NCI-H69 (cell line): ENCODE measurements at places on chromosomes 12 and 14.

DNA sequence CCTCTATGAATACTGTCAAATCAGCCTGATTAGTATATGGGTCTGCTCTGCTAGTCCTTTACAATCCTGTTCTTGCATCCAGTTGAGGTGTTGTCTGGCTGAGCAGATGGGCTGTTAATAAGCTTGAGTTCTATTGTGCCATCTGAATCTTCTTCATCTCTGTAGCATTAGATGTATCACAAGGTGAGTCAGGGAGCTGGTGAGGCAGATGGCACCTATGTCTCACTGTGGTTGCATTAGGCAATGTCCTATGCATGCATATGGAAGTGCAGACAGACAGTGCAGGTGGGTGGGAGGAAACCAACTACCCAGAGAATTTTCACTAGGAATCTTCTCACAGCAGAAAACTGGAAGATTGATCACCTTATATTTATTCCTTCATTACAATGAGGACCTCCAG lies 165.7 kb upstream of the STXBP6 start:
- DNase-seq, result no peak

GRCh38 chr14:93078870-93079269 lies 36.9 kb downstream of the ITPK1 start:
- no peak for DNase-seq

DNA sequence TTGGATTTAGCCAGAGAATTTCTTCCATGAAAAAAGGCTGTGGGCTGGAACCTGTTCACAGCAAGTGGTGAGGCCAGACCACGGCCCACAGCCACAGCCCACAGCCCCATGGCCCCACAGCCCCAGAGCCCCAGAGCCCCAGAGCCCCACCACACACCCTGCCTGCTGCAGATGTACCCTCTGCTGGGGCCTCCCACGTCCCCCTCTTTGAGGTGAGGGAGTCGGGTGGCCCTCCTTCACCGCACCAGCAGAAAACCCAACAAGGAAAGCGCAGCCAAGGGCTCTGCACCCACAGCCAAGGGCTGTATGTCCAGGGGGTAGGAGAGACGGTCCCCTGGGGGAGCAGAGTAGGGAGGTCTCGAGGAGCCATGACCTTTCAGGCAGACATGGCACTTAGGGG lies 327.5 kb upstream of the DIO3 start:
- no peak for DNase-seq

- DNase-seq, result no peak
Observed at GRCh38 chr12:132494294-132495164, 4.6 kb downstream of the FBRSL1 start.

- no peak for DNase-seq
Observed at GRCh38 chr12:92764831-92765230, 62.0 kb downstream of the PLEKHG7 start.

DNA sequence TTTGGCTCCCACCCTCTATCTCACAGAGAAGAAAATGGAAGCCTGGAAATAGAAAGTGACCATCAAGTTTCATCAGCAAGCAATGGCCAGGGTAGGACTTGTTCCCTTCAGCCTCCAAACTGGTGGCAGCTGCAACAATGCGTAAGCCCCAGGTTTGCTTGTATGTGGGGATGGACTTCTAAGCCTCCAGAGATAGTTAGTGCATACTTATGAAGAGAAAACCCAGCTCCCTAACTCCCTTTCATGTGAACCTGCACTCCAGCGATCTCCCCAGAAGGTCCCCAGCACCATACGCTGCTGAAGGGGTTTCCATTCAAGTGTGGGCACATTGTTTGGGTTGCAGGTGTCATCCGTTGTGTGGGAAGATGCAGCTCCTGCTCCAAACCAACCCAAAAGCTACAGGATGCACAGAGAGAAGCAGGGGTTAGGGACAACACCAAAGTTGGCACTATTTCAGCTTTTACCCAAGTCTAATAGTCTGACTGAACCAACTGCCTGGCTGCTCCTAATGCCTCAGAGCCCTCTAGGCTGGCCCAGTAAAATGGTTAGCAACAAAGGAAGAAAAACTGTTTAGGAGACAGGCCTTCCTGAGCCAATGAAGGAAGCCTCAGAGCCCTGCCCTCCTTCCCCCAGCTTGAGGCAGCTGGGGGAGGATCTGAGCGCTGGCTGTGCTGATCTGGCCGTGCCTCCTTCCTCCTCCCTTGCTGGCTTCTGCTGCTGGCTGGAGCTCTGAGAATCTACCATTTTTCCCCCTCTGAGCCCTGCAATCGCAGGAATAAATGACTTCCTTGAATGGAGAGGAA lies 12.3 kb downstream of the ZFP36L1 start:
- peak; percentile 31 for DNase-seq

- peak; percentile 95 for DNase-seq
Observed at GRCh38 chr14:32201193-32201815, 541 bp upstream of the RNU6-7 start.

- no peak for DNase-seq
Observed at GRCh38 chr14:103030741-103031565, 26.4 kb downstream of the CDC42BPB start.

- DNase-seq, result no peak
Observed at GRCh38 chr12:113142886-113143332, 6.6 kb upstream of the CFAP73 start.

DNA sequence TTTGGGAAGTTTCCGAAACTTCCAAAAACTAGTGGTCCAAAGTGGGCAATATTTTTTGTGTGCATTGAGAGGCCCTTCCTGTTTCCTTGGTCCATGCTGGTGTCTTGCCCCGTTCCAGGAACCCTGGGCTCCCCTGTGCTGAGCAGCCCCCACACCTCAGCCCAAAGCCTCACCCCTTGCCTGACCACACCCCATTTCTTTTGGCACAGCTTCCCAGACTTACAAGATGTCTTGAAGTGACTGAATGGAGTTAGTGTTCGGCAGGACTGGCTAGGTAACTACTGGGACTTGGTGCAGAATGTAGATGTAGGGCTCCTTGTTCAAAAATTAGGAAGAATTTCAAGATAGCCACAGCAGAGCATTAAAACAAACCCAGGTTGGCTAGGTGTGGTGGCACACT lies 68.6 kb downstream of the ETV6 start:
- no peak for DNase-seq
